ENCODE measurements at places on chromosomes 2 and 18.

GRCh38 chr18:8816220-8816619, 110.9 kb downstream of the MTCL1 start:
- no peak for DNase-seq

GRCh38 chr2:100427627-100428258, 10.3 kb upstream of the CHST10 start:
- peak; percentile 34 for DNase-seq

DNA sequence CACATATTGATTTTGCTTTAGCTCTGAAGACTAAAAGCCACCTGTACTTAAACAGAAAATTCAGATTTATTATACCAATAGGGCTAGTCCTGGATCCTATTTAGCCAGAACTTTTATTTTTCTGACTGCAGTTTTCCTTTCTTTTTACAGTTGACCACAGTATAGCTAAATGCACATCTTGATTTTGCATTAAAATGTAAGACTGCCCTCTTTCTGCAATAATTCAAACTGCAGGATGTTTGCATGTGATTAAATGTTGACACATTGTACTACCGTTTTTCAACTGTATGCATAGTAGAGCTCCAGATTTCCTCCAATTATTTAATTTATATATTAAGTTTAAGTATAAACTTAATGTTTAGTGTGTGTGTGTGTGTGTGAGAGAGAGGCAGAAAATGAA, 1262.9 kb downstream of the SUCLG1 start:
- DNase-seq = no peak

DNA sequence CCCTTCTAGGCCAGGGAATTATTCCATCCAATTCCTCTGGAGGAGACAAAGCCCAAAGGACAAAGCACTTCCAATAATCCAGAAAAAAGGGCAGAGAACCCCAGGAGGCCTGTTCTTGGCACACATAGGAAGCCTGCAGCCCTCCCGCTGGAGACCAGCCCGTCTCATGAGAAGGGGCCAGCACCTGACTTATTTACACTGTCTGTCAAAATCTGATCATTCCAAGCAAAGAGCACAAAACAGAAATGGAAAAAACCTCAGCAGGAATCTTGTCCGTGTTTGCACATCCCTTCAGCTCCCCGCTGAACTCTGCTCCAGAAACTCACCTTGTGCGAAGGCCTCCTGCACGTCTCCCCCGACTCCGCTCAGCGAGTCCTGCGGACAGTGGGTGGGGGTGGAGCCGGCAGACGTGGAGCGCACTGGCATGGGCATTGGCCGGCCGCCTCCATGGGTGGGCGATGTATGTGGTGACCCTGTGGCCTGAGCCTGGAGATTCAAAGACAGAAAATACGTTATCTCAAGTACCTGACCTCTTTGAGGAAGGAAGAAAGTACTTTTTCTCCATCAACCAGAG, 46.2 kb upstream of the DNMT3A start:
- DNase-seq = no peak

GRCh38 chr2:233402346-233402745, 48.1 kb downstream of the DGKD start:
- no peak for DNase-seq

- DNase-seq = peak; percentile 36
Observed at GRCh38 chr2:239006622-239007285, 158.9 kb downstream of the TWIST2 start.

DNA sequence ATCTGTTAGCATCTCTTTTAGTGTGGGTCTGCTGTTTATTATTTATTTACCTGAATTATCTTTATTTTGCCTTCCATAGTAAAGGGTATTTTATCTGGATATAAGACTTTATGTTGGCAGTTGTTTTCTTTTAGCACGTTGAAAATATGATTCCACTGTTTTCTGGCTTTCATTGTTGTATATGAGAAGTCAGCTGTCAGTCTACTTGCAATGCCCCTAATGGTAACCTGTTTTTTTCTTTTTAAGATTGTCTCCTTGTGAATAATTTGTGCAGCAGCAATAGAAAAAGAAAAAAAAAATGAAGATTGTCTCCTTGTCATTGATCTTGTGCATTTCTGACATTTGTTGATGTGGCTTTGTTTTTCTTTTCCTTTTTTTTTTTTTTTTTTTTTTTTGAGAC, 27.2 kb downstream of the SNED1 start:
- DNase-seq = no peak

DNA sequence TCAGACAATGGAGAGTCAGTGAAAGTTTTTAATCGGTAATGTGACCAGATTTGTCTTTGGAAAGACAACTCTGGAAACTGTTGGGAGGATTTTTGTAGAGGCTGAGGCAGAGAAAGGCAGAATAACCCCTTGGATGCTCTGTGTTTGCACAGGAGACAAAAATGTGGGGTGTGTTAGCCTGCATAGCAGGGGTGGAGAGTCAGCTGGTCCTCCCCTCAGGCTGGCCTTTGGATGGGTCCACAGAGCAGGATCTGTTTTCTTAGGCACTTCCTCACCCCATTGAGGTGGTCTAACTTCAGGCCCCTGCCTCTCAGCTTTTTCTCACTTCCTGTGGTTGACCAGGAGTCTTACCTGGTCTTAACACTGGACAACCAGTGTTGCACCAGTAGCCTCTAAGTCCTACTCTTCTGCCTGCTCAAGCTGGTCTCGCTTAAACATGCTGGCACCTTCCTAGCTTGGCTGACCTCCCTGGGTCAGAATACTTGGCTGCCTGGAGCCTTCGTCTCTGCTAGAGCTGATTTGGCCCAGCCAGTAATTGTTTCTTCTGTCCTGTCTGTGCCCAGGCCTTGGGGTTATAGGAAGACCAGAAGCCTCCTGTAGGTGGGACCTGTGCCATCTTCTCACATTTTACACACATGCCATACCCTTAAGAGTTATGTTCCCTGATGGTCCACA, 259.8 kb upstream of the RASGRP3 start:
- no peak for DNase-seq

- DNase-seq = no peak
Observed at GRCh38 chr2:95352310-95353054, 50.0 kb upstream of the FAHD2A start.

DNA sequence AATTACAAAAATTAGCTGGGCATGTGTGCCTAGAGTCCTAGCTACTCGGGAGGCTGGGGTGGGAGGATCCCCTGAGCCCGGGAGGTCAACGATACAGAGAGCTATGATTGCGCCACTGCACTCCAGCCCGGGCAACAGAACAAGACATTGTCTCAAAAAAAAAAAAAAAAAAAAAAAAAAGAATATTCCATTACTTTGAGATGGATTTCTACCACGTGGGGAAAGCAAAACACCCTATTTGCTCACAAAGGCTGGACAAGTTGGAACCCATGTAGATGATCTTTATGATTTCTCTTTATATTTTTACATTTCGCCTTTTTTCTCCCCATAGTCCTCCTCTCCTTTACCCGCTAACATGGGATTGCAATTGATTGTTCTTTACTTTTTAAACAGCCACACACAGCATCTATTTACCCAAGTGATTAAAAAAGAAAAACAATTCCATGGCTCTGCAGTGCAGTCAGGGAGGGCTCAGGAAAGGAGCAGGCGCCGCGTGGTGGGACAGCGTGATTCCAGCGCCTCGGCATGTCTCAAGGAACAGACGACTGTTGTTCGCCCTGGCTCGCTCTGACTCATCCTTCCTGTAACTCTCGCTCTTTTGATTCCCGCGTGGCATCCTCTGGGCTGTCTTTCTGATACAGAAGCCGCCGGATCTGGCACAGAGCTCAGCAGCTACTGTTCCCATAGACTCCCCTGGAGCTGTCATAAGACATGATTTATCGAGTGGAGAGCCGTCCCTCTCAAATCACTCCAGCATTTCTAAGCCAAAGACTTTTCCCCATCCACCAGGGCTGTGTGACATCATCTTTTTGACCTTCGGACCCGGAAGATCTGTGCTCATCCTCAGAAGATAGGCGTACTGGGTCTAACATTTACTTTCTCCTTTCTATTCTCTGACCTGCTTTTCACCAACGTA, 230.4 kb upstream of the AGAP1 start:
- DNase-seq = no peak

DNA sequence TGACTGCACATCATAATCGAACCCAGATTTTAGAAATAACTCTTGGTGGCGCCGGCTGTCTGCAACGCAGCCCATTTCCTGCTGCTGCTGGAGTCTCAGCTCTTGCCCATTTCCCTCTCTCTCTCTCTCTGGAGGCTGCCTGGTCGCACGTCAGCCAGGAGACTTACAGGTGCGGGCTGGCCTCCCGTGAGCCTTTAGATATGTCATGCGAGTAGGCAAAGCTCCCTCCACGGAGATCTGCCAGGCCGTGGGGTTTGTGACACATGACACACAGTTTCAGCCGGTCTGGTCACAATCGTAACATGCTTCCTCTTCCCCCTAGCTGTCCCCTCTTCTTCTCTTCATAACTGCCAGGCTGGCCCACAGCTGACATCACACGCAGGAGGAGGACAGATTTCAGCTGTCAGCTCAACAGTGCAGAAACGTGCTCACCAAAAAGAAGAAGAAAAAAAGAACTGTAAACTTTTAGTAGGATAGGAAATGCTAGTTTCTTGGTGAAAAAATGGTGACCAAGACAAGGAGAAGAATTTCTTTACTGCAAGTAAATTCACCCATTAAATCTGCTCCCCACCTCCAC, 489.3 kb downstream of the ZNF516 start:
- DNase-seq = peak; percentile 34

GRCh38 chr2:172674034-172674967, 61.3 kb upstream of the RAPGEF4 start:
- no peak for DNase-seq

DNA sequence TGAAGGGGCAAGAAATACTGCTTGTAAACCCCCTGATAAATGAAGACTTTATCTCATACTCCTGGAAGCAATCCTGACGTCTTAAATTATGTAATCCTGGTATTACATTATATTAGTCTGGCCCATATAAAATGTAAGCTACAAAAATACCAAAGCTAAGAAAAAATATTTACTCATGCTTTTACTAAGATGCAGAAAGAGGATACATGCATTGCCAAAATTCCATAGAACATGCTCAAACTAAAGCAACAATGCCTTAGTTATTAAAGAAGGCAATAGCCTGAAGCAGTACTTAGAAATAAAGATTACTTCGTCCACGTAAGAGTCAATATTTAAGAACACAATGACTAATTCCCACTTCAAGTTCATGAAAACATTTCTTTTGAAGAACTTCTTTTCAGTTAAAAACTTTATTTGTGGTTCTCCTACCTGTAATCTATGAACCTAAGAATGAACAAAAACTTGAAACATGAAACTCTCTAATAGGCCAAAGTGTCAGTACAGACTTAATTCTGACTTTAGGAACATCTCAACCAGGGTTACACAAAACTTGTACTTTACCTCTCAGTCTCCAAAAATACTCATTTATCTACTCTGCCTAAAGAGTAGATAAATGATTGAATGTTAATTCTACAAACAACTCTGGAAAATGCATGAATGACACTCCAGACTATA, 117.3 kb downstream of the THADA start:
- DNase-seq = no peak

DNA sequence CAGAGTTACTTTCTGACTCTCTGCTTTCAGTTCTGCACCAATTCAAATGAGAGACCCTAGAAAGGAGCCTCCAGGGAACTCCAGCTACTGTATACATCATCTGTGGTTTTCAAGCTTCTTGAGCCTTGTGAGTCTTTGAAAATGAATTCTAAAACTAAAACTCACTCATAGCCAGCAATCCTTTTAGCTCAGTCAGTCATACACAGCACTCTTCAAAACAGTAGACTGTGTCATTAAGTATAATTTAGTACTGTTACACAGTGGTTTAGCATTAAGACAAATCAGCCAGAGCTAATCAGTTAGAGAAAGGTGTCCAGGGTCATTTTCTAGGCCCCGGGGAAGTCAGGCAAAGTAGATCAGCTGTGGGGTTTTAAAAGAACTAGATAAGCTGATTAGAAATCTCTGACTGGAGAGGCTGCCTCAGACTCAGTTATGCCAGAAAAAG, 322.1 kb upstream of the THUMPD2 start:
- DNase-seq = no peak

GRCh38 chr18:70036771-70037347, 89.2 kb upstream of the CD226 start:
- DNase-seq = no peak

DNA sequence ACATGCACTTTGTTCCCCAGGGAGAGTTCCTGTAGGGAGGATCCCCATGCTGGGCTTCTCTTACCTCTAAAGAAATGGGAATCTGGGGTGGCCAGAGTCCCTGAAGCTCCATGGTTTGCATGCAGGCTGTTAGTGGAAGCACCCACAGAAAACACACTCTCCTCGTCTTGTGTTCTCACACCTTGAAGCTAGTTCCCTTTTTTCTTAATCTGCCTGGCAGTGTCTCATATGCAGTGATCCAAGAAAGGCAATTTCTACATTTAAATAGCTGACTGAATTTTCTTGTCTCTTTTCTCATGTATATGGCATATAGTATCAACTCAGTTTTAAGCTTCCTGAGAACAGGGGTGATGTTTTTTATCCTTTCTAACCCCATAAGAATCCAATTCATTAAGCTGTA, 65.0 kb downstream of the LINC00305 start:
- DNase-seq = no peak

DNA sequence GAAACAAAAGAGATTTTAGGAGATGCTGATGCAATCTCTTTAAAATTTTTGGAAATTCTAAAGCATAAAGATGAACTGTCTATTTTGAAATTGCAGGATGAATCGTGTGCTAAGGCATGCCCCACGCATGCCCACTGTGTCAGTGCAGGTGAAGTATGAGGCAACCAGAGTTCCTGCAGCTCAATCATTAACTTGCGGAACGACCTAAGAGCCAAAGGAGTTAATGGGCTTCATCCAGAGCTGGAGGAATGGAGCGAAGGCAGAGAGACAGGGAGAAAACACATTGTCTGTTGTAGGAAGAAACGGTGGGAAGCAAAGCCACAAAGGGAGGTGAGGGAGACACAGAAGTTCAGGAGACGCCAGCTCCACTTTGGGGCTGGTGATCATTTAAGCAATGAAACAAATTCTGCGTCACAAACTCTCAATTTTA, 265.2 kb downstream of the CCDC85A start:
- no peak for DNase-seq

- DNase-seq = no peak
Observed at GRCh38 chr2:159225025-159226016, 61.2 kb downstream of the WDSUB1 start.

GRCh38 chr2:105567996-105568494, 169.2 kb upstream of the FHL2 start:
- DNase-seq = no peak

DNA sequence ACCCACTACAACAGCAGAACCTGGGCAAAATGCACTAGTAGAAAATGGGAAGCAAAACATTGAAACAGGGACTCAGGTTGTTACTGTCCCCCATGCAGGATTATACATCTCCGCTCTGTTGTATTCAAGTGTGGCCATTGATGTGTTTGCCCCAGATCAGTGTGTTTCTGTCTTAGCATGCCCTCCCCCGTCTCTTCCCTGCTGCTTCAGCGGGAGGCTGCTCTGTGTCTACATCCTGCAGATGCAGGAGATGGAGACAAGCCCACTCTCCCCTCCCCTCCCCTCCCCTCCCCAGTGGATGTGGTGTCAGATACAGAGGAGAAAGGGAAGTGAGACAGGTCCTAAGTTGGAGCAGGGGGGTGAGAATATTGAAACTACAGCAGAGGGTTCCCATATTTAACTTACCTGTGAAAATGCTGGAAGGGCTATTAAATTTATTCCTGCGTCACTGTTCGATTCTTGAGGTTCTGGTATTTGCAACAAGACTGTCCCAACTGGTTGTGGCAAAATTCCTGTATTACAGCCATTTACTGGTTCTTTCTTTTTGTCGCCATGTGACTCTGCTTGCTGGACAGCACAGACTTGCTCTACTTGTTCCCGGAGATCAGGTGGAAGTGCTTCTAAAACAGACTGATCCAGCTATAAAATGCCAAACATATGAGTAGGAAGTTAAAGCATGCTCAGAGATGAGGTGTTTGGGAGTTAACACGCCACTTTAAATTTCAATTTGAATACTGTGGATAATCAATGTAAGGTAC, 67.0 kb downstream of the EIF5B start:
- DNase-seq = no peak

Data from NCI-H345 (cell line).